ENCODE measurements at places on chromosomes 11 and 22.
A peak's percentile ranks its signal among the peaks of the same experiment; 100 is the strongest.

- DNase-seq = peak; percentile 60
Measured at GRCh38 chr11:10623797-10624761, 55.6 kb upstream of the LYVE1 start.

DNA sequence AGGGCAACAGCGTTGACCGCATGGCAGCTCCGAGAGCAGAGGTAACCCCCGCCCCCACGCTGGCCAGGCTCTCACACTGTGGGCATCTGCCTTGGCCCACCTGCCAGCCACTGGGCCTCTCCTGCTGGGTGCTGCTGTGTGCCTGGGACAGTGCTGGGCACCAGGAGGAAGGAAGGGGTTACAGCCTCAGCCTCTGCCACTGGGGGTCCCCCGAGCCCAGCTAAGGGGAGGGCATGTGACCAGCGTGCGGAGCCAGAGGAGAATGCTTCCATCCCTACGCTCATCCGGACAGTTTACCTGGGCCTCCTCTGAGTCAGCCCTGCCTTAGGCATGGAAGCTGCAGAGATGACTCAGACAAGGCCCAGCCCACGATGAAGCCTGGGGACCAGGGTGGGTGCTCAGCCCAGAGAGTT lies 10.9 kb downstream of the NCF4 start:
- no peak for DNase-seq

DNA sequence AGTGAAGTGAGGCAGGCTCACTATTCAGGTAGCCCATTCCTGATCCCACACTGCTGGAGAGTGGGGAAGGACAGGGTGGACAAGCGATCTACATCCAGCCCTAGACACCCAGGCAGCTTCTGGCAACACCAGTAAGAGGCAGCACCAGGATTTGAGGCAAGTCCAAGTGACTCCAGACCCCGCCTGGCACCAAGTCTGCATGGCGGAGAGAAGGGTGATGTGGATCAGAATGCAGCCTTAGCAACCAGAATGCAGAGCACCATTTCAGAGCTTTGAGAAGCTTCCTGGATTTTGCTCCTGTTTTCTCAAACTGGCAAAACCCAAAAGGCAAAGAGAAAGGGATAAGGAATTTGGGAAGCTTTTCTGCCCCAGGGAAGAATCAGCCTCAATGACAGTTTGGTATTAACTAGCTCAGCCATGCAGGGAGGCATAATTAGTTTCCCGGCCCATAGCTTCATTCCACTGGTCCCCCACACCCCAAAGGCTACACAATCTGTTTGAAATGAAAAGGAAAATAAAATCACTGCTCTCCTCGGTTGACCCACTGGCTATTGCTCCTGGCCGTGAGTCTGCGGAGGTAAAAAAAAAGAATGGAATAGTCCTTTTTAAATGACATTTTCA lies 17.3 kb downstream of the GALNT18 start:
- DNase-seq = no peak

GRCh38 chr11:77024745-77025144 lies 9.5 kb upstream of the B3GNT6 start:
- no peak for DNase-seq

DNA sequence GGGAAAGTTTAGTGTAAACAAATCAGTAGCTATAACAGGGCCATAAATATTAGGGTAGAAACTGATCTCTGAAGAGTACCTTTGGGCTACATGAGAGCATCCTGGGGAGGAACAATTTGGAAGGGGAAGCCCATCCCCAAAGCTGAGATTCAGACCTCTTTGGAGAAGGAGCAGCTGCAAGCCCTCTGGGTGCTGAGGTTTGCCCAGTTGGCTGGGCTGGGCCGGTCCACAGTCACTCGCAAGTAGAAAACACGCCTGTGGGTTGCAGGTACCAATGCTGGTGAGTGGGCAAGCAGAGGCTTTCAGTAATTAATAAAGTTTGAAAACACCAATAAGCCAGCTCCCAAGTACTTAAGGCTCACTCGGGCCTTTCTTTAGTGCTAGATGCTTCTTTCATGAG lies 124.5 kb downstream of the ARHGAP8 start:
- no peak for DNase-seq

GRCh38 chr11:67230406-67230805 lies 35.9 kb upstream of the GRK2 start:
- DNase-seq = no peak

DNA sequence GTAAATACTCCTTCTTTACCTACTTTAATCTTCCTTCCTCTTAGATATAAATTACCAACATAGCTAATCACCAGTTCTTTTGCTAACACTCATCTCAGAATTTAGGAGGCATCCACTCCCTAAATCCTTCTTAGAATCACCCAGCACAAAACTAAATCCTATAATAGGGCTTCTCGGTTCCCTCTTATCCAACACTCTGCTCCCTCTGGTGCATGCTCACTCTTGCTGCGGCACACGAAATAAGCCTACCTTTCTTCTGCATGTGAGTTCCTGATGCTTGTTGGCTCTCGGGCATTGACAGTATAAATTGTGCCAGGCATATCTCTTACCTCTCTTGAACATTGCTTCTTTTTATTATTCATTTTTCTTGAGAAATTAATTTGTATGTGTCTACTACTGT lies 61.0 kb downstream of the OR5AK2 start:
- DNase-seq = no peak

All from NCI-H510A (cell line).